Esophagus muscularis mucosa (tissue), 4 donors: ENCODE measurements at places on chromosomes 11 and 22. TPM values are rescaled to one million over a fixed set of nuclear protein-coding genes. Genes with fewer than 3 reads are reported as not detected.

The RBM14 gene
- 41.7 TPM for total RNA-seq

The MMP11 gene
- 2.8 TPM for total RNA-seq

The BACE1-AS gene
- total RNA-seq, result 12.0 TPM

The CCDC188 gene
- 0.17 TPM for total RNA-seq

The NAALADL1 gene
- total RNA-seq, result 22.8 TPM

The APOC3 gene
- total RNA-seq, result not detected

The GRAP2 gene
- total RNA-seq, result 5.0 TPM

The TMEM191C gene
- 0.99 TPM for total RNA-seq

The NPAS4 gene
- total RNA-seq, result 1.2 TPM

The WT1 gene
- total RNA-seq, result 3.5 TPM

The TIMP3 gene
- 566 TPM for total RNA-seq

The TPBGL gene
- total RNA-seq, result 0.33 TPM

The SDF2L1 gene
- total RNA-seq, result 27.9 TPM

The DUSP8 gene
- total RNA-seq, result 6.2 TPM

The F2 gene
- total RNA-seq, result not detected

The APOA5 gene
- not detected for total RNA-seq

The APOA4 gene
- total RNA-seq, result 0.26 TPM

The EMSY gene
- 21.2 TPM for total RNA-seq

The LRRC74B gene
- not detected for total RNA-seq

The SLC22A6 gene
- total RNA-seq, result not detected

The RAB36 gene
- total RNA-seq, result 9.7 TPM

The TXN2 gene
- total RNA-seq, result 52.1 TPM

The PRG2 gene
- total RNA-seq, result not detected

The CDPF1 gene
- total RNA-seq, result 13.3 TPM

The DBX1 gene
- not detected for total RNA-seq

The TNNT3 gene
- total RNA-seq, result 3.0 TPM

The MIAT gene
- 0.34 TPM for total RNA-seq

The TENM4 gene
- total RNA-seq, result 9.6 TPM

The NKAPD1 gene
- total RNA-seq, result 20.4 TPM

The CTSW gene
- 1.4 TPM for total RNA-seq

The CECR2 gene
- total RNA-seq, result 1.3 TPM

The CNGA4 gene
- total RNA-seq, result not detected

The MRGPRF gene
- total RNA-seq, result 119 TPM

The PTPRCAP gene
- total RNA-seq, result 2.4 TPM

The DTX4 gene
- total RNA-seq, result 8.8 TPM

The UBQLN3 gene
- total RNA-seq, result not detected

The LIN7C gene
- 46.3 TPM for total RNA-seq

The THY1 gene
- total RNA-seq, result 70.1 TPM

The DCDC1 gene
- 0.17 TPM for total RNA-seq

The SLC25A18 gene
- total RNA-seq, result 1.5 TPM

The TTLL1 gene
- total RNA-seq, result 2.9 TPM

The GTSE1 gene
- not detected for total RNA-seq

The SLCO2B1 gene
- 31.1 TPM for total RNA-seq

The LDHA gene
- total RNA-seq, result 399 TPM

The SPCS2 gene
- total RNA-seq, result 23.6 TPM

The TRMU gene
- 18.1 TPM for total RNA-seq

The LIMK2 gene
- total RNA-seq, result 18.2 TPM

The MN1 gene
- 16.2 TPM for total RNA-seq

The APIP gene
- total RNA-seq, result 36.3 TPM

The CARD10 gene
- 6.2 TPM for total RNA-seq
